Daoy (cell line): ENCODE measurements at places on chromosomes 3 and 15.

DNA sequence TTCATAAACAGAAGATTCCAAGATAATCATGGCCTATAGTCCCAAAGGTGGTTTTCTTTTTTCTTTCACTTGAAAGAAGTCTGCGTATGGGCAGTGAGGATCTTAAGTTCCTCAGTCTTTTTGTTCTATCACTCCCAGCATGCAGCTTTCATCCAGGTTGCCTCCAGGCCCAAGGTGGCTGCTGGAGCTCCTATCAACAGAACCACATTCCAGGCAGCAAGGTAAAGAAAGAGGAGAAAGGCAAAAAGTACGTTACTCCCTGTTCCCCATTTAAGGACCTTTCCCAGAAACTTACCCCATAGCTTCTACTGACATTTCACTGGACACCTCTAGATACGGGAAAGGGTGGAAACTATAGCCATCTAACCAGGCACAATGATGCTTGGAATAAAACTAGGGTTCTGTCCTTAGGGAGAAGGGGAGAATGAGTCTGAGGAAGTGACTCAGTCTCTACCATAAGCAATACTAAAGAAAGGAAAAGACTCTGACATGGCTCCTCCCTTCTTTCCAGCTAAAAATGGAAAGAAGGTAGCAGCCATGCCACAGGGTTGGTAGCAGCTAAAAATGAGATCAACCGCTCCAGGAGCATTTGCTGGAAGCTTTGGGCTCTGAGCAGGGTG is 313.9 kb upstream of the NR2E3 start:
- DNase-seq, result peak; percentile 25

GRCh38 chr3:71119171-71119570 is 464.4 kb downstream of the FOXP1 start:
- peak; percentile 15 for DNase-seq

DNA sequence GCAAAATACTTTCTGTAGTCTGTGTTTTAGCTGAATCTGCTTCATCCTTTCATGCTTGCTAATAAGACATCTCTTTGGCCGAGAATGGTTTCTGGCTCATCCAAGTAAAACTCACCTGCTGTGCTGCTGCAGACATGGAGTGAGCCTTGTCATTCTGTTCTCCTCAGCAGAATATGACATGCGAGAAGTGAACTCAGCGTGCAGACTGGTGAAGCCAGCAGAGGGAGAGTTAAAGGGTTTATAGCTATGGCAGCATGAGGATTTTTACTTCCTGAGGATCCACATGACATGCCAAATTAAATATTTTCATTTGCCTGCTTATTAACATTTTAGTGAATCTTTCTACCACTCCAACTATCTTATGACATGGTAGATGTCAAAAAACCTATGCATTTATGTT is 658.4 kb upstream of the NECTIN3 start:
- DNase-seq, result no peak

GRCh38 chr15:90191344-90191687 is 9.8 kb upstream of the SEMA4B start:
- no peak for DNase-seq

DNA sequence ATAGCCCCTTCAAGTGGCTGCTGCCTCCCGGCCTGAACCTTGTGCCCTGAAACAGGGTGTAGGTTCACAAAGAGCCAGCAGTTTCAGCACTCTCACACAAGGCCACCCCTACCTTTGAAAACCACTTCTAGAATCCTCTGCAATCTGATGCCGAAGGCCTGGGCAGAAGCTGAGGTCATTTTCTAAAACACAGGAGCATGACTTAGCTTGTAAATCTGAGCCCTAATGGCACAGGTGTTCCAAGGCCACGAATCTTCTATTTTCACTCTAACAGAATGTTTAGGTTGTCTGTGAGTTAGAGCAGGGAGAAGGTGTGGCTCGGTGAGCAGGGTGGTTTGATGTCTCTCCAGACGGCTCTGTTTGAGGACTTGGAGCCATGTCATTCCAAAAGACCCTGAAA is 62.3 kb downstream of the SYNM start:
- DNase-seq, result no peak
